ENCODE measurements at places on chromosomes 11 and 22.

DNA sequence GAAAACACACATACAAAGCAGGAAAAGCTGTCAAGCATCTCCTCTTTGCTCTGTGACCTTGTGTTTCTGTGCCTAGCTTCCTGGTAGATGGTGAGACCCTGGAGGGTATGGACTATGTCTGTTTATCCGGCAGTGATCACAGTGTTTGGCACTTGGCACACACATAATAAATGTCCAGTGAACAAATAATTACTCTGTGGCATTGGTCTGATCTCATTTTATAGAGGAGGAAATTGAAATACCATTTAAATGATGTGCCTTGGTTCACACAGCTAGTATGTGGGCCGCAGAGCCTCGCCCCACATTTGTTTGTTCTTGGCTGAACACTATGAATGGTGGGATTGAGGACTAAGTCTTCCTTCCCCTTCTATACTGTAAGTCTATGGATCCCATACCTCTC, 104.7 kb upstream of the SPON1 start:
- no peak for DNase-seq

DNA sequence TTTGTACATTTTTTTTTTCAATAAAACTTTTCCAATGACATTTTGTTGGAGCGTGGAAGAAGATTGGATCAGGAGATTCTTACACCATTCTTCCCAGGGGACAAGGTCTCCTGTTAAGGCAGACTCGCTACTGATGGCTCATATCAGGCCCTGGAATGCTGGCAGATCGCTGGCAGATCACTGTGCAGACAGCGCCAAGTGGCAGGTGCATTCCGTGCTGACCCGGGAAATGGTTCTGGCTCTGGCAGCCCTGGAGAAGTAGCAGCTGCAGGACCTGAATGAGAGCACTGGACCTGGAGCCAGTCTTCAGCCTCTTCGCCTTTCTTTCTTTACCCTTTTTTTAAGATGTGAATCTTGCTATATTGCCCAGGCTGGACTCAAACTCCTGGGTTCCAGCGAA, 10.7 kb downstream of the SERPINH1 start:
- no peak for DNase-seq

DNA sequence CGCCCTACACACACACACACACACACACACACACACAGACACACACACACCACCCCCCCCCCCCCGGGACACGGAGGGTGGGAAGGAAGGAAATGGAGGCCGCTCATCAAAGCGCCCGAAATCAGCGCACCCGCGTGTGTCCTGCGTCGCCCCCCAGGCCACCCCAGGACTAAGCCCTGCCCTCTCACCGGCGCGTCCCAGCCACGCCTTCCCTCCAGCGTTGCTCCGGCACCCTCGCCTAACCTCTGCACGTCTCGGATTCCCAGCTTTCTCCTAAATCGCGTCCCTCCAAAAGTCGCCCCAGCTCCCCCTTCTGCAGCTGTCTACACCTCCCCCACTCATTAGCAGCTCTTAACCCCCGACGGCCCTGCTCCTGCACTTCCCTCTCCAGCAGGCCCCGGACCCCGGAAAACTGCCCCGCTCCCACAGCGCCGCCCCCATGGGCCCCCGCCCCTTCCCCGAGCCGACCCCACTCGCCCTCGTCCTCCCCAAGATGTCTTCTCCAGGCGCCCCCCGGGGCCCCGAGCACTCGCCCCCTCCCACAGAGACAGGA, 557 bp downstream of the PACSIN2 start:
- peak; percentile 67 for DNase-seq

GRCh38 chr11:127362754-127363308, 362.3 kb upstream of the KIRREL3 start:
- DNase-seq: no peak

- DNase-seq: peak; percentile 7
These were observed 21.7 kb upstream of the TNRC6B start for GRCh38 chr22:40156001-40156516.

DNA sequence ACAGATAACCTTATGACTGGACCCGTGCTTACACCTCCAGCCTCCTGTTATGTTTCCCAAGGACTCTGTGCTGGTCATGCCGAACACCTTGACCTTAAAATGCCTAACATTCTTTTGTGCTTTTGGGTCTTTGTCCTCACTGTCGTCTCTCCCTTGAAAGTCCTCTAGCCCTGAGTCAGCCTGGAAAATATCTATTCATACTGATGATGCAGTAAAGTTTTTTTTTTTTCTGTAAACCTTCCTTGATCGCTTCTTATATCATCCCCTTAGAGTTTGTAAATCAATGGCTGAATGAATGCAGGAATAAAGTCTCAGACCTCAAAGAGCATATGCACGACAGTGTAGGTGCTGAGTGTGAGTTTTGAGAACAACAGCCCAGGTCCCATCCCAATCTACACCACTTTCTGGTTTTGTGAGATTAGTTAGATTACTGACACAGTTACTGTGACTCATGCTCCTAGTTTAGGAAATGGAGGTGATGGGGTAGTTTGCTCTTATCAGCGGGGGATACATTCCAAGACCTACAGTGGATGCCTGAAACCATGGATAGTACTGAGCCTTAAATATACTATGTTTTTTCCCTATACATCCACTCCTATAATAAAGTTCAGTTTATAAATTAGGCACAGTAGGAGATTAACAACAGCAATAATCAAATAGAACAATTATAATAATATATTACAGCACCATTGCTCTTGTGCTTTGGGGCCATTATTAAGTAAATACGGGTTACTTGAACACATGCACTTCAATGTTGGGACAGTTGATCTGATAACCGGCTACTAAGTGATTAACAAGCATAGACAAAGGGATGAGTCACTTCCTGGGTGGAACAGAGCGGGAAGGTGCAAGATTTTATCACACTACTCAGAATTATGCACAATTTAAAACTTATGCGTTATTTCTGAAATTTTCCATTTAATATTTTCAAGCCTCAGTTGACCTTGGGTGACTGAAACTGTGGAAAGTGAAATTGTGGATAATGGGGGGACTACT, 8.6 kb downstream of the TCN1 start:
- peak; percentile 50 for DNase-seq

GRCh38 chr11:85902353-85902752, 47.2 kb downstream of the CCDC83 start:
- DNase-seq: no peak

All from CD4-positive, alpha-beta T cell treated with Interleukin-10 for 1 hour (primary cell).